ENCODE measurements at places on chromosomes 6 and 20.

DNA sequence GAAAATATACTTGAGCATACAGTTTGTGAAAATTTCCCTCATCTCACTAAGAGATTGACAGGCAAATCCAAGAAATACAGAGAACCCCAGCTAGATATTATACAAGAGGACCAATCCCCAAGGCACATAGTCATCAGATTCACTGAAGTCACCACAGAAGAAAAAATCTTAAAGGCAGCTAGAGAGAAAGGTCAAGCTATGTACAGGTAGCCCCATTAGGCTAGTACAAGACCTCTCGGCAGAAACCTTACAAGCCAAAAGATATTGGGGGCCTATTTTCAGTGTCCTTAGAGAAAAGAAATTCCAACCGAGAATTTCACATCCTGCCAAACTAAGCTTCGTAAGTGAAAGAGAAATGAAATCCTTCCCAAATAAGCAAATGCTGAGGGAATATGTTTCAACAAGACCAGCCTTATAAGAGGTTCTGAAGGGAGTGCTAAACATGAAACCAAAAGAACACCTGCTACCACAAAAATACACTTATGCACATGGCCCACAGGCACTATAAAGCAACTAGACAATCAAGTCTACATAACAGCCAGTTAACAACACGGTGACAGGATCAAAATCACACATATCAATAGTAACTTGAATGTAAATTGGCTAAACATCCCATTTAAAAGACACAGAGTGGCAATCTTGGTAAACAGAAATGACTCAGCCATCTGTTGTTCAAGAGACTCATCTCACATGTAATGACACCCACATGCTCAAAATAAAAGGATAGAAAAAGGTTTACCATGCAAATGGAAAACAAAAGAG is 96.3 kb downstream of the FHL5 start:
- no peak for DNase-seq

- no peak for DNase-seq
These were observed 660.4 kb upstream of the GJE1 start for GRCh38 chr6:141472162-141472928.

DNA sequence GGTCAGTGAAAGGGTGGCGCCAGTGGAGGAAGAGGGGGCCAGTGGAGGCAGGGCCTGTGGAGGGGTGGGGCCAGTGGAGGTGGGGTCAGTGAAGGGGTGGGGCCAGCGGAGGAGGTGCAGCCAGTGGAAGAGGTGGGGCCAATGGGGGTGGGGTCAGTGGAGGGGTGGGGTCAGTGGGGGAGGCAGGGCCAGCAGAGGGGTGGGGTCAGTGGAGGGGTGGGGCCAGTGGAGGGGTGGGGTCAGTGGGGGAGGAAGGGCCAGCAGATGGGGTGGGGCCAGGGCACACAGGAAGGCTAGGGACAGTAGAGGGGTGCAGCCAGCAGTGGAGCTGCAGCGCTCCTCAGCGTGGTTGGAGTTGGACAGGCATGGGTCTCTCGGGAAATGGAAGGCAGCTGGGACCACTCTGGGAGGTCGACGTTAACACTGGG is 18.7 kb downstream of the ADRM1 start:
- DNase-seq = no peak

GRCh38 chr20:50635676-50636600 is 55.4 kb downstream of the RIPOR3 start:
- peak; percentile 24 for DNase-seq

- DNase-seq = peak; percentile 35
These were observed 163.7 kb downstream of the CARMIL1 start for GRCh38 chr6:25442898-25443297.

GRCh38 chr6:169235286-169235685 is 18.4 kb downstream of the THBS2 start:
- DNase-seq = no peak

DNA sequence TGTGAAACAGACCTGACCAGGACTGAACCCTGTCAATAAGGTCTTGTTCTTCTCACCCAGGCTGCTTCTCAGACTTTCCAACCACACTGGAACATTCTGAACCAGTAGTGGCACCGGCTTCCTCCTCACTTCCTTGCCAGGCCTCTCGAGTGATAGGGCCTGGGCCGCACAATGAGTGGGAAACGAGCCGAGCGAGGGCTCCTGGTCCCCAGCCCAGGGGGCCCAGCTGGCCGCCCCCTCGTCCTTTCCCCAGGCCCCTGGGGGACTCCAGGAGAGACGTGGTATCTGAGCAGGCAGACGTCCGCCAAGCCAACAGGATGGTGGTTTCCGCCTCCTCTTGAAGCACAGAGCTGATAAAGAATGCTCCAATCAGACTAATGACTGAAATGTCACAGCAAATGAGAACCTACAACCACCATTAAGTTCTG is 117.9 kb downstream of the GMDS start:
- no peak for DNase-seq
